T47D (cell line): ENCODE measurements at places on chromosomes 5 and 9.
A peak's percentile ranks its signal among the peaks of the same experiment; 100 is the strongest.

GRCh38 chr5:45696206-45696836 lies at the start of gene HCN1:
Gene HCN1, minus strand, starts transcription at chr5:45696380.
- DNase-seq = peak; percentile 71

- DNase-seq = no peak
Measured at GRCh38 chr9:137077758-137078693, 709 bp downstream of the UAP1L1 start.

DNA sequence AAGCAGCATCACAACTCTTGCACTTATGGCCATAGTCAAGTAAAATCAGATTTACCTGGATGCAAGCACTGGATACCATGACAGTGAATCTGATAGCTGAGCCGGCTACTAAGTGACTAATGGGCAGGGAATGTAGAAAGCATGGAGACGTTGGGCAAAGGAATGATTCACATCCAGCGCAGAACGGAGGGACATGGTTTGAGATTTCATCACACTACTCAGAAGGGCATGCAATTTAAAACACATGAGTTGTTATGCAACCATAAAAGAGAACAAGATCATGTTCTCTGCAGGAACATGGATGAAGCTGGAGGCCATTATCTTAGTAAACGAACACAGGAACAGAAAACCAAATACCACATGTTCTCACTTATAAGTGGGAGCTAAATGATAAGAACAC lies 169.1 kb upstream of the PIK3R1 start:
- DNase-seq = no peak

DNA sequence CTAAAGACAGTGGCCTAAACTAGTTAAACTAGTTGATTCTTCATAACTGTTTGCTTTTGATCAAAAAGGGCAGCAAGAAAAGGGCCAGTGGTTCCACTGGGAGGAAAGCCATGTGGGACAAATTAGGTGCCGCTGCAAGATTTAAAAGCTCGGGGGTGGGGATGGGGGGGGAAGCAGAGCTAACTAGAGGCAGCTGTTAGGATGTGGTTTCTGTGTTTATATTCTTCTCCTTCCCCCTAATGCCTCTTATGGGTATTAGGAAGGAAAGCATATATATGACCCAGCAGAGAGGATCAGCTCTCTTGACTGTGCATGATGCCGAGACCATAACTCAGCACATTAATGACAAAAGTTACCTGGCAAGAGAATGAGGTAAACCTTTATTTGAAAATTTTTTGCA lies 65.7 kb downstream of the EFNA5 start:
- no peak for DNase-seq

- peak; percentile 28 for DNase-seq
Measured at GRCh38 chr5:40431734-40432133, 248.0 kb upstream of the PTGER4 start.

DNA sequence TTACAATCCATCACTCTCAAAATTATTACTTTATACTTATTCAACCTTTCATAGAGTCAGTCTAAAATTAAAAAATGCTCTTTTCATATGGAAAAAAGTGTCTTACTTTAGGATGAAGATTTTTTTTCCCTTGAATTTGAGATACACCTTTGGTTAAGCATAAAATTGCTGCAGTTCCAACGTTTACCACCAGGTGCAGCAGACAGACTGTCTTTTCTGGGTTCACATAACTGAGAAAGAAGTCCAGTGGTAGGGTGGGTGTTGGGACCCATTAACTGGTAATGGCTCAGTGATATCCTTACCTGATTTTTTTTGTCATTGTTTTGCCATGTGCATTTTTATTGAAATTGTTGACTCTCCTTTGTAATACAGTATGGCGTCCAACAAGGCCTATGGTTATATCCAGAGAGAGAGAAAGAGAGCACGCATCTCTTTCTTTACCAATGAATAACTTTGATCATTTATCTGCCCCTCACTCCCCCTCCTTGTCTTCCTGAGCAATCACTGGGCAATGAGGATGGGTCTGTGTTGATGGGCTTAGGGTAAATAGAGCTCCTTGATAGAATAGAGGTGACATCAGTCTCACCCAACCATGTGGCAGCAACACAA lies 98.4 kb downstream of the FBXL7 start:
- DNase-seq = no peak

GRCh38 chr5:14552017-14552416 lies 29.6 kb upstream of the OTULINL start:
- no peak for DNase-seq

DNA sequence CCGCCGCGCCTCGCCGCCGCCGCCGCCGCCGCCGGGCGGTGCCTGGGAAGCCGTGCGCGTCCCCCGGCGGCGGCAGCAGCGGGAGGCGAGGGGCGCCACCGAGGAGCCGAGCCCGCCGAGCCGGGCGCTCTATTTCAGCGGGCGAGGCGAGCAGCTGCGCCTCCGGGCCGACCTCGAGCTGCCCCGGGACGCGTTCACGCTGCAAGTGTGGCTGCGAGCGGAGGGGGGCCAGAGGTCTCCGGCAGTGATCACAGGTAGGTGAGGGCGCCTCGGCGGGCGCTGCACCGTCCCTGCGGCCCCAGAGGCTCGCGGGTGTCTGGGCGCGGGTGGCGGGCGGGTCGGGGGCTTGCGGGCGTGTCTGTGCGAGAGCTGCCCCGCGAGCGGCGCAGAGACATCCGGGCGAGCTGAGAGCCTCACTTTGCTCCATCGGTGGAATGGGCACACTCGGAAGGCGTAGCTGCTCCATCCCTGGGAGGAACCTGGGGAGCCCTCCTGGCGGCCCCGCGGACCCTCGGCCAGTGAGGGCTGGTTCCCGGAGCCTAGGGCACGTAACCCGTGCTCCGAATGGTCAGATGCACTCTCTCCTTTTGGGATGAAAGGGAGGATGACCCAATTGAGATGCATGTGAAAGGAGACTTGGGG lies 864 bp downstream of the PAPPA start:
- no peak for DNase-seq

DNA sequence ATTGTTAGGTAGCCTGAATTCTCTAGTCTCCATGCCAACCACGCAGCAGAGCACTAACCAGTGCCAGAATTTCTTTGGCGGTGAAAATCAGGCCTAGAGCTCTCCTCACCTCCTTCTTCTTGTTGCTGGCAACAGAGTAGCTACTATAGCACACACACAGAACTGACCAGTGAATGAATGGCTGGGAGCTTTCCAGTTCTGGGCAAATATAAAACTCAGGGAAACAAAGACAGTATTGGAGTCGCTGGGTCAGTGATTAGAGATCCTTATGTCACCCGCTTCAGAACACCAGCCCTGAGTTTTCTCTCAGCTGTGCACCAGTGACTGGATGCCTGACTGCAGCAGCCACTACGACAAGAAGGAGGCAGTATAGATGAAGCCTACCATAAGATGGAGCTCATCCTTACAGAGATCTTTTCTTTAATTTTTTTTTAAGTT lies 26.9 kb upstream of the FEM1C start:
- no peak for DNase-seq

DNA sequence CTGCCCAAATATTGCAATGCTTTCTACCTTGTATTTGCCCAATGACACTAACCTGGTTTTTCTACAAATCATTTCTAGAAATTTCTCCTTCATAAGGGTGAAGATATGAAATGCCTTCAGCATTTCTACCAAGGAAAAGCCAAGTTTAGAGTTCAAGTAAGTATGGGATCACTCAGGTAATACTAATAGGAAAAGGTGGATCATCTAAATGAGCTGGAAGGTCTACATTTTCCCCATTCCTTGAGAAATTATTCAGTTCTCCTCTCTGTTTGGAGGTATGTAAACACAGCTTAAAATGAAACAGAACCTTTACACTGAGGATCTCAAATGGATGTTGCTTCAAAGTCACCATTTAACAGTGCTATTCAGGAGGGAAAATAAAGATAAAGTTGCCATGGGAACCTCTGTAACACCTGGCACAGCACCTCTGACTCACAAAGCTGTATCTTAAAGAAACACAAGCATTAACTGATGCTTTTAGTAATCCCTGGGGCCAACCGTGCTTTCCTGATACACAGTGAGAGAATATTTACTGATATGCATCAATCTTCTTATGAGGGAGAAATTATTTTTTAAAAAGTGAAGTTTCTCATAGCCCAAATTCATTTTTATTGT lies 161.3 kb downstream of the DRD1 start:
- DNase-seq = no peak

DNA sequence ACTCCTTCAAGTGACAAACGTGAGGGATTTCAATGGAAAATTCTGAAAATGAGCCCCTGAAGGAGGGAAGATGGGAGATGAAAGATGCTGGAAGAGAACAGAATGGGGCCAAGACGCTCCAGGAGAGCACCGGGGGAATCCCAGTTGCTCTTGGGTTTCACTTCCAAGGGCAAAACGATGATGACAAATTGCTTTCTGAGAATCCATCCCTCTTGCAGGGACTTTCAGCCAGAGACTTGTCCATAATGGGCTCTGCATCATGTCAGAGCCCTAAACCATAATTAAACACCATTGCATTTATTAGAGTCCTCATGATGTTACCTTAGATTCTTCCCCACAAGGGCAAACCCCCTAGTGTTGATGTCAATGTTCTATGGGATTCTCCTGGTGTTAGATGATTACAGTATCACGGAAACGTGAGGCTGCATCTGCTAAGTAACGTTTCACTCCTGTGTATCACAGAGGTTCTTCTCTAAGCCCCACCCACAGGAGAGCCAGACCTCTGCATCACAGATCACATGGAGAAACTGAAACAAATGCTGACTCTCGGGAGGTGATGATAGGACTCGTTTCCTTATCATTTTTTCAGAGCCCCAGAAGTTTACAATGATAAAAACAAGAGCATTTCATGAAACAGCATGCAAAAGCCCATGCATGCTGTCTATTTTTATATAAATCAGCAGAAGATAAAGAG lies 114.4 kb downstream of the TENT4A start:
- DNase-seq = no peak

- no peak for DNase-seq
Measured at GRCh38 chr9:137280474-137281344, 3.2 kb downstream of the TOR4A start.

DNA sequence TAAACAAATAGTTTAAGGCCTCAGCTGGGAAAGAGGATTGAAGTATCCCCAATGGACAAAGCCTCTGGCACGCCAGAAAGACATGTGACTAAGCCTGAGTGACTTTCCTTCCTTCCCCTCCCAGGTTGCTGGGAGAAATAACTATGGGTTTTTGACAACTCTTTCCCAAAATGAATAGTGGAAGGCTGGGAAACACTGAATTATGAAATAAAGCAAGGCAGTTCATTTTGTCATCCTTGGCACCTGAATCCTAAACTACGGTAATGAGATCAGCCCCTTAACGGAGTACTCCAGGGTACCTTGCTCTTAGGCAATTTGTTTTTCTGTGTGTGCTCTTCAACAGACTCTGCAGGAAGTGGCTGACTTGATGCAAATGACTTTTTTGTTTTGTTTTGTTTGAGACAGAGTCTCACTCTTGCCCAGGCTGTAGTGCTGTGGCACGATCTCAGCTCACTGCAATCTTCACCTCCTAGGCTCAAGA lies 75.2 kb downstream of the LMNB1 start:
- DNase-seq = no peak

DNA sequence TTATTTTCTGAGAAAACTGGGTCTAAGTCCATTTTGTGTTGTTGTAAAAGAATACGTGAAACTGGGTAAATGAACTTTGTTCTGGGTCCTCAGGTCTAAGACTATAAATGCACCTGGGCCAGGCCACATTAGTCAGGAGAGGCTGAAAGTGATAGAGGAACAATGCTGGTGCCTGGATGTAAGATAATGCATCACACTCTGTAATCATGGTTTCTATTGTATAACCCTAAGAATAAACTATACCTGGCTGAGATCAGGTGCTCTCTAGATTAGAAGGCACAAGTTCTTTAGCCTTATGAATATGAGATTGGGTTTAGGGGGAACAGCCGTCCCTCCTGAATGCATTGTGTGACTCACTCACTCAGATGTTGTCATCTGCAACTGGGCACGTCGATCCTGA lies 675.5 kb downstream of the HTR1A start:
- no peak for DNase-seq
